ENCODE measurements at places on chromosomes 5 and 9.
A peak's percentile ranks its signal among the peaks of the same experiment; 100 is the strongest.

DNA sequence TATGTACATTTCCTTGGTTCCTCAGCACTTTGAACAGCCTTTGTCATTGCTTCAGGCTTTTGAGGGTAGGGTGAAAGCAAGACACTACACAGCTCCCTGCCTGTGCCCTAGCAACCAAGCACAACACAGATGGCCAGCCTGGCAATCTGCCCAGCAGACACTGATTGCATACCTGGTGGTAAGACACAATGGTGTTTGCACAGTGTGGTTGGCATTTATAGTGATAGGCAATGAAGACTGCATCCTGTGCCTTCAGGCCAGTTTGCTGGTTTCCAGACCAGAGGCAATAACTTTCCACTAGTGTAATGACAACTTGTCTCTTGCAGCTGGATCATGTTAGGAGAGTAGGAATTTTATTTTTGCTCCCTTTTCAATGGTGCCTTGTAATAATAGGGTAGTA, 144.5 kb upstream of the TNC start:
- peak; percentile 56 for DNase-seq

DNA sequence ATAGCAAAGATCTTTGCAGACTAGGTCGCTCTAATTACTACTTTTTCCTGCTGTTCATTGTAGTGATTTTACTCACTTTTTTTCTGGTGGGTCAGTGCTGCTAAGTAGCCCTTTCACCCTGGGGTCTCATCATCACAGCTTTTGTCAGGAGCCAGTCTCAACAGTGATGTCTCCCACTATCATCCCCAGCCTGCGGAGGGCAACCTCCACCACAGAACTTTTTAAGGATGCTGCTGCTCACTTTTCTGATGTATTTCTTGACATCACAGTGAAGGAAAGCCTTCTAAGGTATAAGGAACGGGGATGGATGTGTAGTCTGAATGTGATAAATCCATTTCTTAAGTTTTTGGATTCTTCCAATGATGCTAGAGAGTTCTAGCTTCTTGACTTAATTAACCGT, 242.5 kb upstream of the RIOK2 start:
- no peak for DNase-seq

GRCh38 chr5:125152044-125152443, 405.6 kb upstream of the ZNF608 start:
- no peak for DNase-seq

GRCh38 chr9:131382850-131383729, 10.8 kb upstream of the PRRC2B start:
- DNase-seq, result peak; percentile 75

DNA sequence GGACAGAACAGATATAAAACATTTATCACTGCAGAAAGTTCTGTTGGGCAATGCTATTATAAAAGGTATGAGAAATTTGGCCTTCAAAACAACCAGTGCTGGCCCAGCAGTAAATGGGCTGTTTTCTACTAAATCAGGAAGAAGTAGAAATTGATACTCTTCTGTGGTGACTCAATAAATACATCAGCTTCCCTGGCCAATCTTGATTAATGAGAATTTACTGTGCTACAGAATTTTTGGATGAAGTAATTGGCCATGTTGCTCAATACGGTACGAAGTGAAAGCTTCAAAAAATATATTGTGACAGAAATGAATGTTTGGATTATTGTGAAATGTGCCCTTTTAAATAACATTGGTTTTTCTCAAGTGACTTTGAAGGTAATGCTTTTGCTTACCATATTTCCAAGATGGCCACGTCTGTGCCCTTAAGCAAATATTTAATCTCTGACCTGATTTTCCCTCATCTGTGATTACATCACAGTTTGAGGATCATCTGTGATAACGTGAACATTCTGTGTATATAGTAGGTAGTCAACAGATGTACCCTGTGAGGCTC, 4.2 kb downstream of the DNAJA1 start:
- no peak for DNase-seq

DNA sequence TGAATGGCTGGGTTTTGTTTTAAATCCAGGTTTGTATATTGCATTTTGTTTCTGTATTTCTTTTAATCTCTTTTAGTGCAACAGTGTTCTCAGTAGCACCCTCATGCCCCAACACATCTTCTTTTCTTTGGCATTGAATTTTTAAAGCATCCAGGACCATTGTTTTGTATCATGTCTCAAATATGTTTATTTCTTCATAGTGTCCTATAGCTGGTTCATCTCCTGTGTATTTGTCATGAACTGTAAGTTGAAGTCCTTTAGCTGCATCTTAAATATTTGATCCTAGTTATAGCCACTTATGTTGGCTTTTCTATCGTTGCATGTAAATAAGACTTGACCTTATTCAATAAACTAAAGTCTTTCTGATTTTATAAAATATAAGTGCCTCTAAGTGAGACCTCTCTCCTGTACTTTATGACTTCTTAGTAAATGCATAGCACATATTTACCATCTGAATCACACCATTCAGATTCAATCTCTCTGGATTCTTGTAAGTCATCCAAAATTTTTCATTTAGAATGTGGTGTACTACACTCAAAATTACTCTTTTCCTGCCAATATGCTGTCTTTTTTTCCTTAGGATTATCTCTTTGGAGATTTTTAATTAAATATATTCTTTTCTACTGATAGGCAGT, 21.0 kb upstream of the ERCC6L2 start:
- DNase-seq, result peak; percentile 29

GRCh38 chr5:131389096-131389868, 125.4 kb downstream of the CDC42SE2 start:
- DNase-seq, result no peak

DNA sequence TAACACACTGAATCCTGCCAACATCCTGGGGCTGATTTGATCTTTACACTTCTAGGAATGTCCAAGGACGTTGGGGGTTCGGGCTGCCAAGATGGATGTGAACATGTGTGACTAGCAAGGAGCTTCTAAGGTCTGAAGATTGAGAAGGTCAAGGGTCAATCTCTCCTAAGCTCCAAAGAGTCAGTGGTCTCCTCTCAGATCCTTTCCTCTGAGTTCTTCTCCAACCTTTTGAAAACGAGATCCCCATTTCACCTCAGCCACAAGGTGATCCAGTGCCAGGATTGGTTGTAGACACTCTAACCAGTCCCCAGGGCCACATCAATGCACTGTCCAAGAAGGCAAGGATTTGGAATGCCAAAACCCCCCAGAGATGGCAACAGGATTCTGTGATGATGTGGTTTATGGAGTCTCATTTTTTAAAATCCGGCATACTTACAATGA, 266.8 kb downstream of the NDUFS4 start:
- peak; percentile 82 for DNase-seq

GRCh38 chr5:980966-981365, 27.6 kb upstream of the NKD2 start:
- DNase-seq, result peak; percentile 85

DNA sequence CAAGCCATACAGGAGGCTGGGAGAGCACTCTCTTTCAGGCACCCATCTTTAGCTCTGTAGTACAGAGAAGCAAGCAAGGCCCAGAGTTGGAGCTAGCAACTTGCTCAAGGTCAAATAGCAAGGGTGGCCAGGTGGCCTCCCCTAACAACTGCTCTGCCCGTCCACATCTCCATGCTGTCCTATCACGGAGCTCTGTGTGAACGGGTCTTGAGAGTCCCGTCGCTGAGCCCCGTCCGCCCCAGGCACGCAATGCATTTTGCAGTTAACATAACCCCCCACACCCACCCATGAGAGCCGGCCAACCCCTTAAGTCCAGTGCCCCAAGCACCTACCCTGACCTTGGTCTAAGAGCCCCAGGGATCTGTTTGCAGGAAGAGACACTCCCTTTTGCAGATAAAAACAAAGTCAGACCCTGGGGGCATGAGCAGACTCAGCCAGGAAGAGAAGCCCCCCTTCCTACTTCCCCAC, 1.5 kb downstream of the RNF44 start:
- DNase-seq, result no peak

DNA sequence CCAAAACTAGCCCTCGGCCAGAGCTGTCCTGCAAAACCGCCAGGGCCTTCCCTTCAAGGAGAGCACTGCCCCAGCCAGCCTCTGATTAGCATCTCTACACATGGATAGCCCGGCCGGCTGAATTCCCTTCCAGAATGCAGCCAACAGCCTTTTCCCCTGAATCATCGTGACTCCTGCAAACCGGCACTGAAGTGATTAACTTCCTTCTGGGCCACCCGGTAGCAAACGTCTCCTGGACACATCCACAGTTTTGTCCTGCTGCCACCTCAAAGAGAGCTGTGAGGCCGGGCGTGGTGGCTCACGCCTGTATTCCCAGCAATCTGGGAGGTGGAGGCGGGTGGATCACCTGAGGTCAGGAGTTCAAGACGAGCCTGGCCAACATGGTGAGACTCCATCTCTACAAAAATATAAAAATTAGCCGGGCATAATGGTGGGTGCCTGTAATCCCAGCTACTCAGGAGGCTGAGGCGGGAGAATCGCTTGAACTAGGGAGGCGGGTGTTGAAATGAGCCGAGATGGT, 21.1 kb upstream of the EEIG1 start:
- DNase-seq, result no peak
